PC-3 (cell line): ENCODE measurements at places on chromosomes 7 and 10. TPM values are rescaled to one million over a fixed set of nuclear protein-coding genes. Genes with fewer than 3 reads are reported as not detected.

- no peak for DNase-seq
Measured at GRCh38 chr7:77983973-77984372, 185.4 kb downstream of the PHTF2 start.

Gene DKK1
- total RNA-seq = 1,187 and 1,592 TPM in 2 replicates

Gene ANXA8L1
- not detected in 2 replicates for total RNA-seq

Gene KNDC1
- total RNA-seq = not detected in 2 replicates
